ENCODE measurements at places on chromosomes 5 and 9. TPM values are rescaled to one million over a fixed set of nuclear protein-coding genes. Genes with fewer than 3 reads are reported as not detected.

The ELL2 gene
- total RNA-seq = 46.6 TPM

The PPP3R2 gene
- total RNA-seq = not detected

The SEMA6A gene
- total RNA-seq = 3.2 TPM

The WNT8A gene
- not detected for total RNA-seq

The GPR150 gene
- 0.20 TPM for total RNA-seq

The PCDHB5 gene
- 2.2 TPM for total RNA-seq

The FGD3 gene
- total RNA-seq = not detected

The PPP6C gene
- 21.2 TPM for total RNA-seq

The ENTREP1 gene
- 0.29 TPM for total RNA-seq

The MED27 gene
- total RNA-seq = 12.7 TPM

The NAA35 gene
- 10.4 TPM for total RNA-seq

The FGF18 gene
- total RNA-seq = not detected

The ANKRD18B gene
- not detected for total RNA-seq

The ARL14EPL gene
- total RNA-seq = not detected

The PCSK1 gene
- total RNA-seq = 17.7 TPM

The CCDC180 gene
- 1.7 TPM for total RNA-seq

The ITK gene
- total RNA-seq = not detected

The PRUNE2 gene
- 12.7 TPM for total RNA-seq

The FRMPD1 gene
- total RNA-seq = not detected

The ANKRD31 gene
- 0.05 TPM for total RNA-seq

The TMC1 gene
- not detected for total RNA-seq

The CYSRT1 gene
- total RNA-seq = 1.4 TPM

Data from cardiac ventricle fibroblast (primary cell).